Fibroblast of lung (primary cell): ENCODE measurements at places on chromosomes 3 and 15. TPM values are rescaled to one million over a fixed set of nuclear protein-coding genes. Genes with fewer than 3 reads are reported as not detected.

TMF1 gene
- polyA plus RNA-seq = 18.0 and 27.5 TPM in 2 replicates

GRCh38 chr3:170867143-170867937, 2.7 kb downstream of the RPL22L1 start:
- H3K4me3 ChIP-seq = no peak overlapping the region
- peaks cover 3% of the 10 kb centered on the region for H3K4me1 ChIP-seq
- no peak overlapping the region for H3K27ac ChIP-seq
- no peak for DNase-seq

DNA sequence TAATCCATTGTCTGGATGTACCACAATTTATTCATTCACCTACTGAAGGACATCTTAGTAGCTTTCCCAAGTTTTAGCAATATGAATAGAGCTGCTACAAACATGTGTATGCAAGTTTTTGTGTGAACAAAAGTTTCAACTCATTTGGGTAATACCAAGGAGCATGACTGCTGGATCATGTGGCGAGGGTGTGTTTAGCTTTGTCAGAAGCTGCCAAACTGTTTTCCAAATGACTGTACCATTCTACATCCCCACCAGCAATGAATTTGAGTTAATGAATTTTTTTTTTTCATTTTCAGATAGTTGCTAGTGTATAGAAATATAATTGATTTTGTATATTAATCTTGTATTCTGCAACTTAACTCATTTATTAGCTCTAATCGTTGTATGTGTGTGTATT, 20.0 kb upstream of the ELP6 start:
- H3K27ac ChIP-seq = no peak overlapping the region
- H3K4me1 ChIP-seq = no peaks in the 10 kb centered on the region
- no peaks in the 10 kb centered on the region for H3K36me3 ChIP-seq

TTLL13 gene
- polyA plus RNA-seq = 0.03 and 0.08 TPM in 2 replicates

DNA sequence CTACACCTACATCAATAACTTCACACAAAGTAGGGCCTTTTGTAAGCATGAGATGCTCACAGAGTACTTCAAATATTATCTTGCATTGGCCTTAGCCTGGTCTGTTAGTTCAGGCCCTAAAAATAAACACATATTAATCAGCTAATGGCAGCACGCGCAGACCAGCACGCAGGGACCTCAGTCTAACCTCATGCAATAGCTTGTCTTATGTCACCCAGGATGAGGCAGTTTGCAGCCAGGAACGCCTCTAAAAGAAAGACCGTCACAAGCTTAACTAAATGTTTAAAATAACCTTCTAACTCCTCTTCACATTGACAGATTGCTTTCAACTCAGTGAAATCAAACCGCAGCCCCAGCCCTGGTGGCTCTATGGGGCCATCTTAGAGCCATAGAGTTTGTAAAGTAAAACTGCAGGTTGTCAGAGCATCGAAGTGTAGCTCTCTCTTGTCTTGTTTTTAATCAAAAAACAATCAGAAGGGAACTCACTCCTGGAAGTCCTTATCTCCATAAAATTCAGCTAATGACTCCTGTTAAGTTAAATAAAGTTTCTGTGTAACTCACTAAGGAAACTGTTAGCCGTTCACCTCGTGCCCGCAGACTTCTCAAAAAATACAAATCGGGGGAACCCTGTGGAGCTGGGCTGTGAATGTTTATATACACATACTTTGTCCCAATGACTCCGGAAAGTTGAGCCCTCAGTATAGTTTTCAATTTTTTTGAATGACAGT, 212.6 kb downstream of the CDIN1 start:
- no peak for DNase-seq
- H3K4me3 ChIP-seq = no peak overlapping the region
- H3K27me3 ChIP-seq = no peaks in the 10 kb centered on the region
- H3K27ac ChIP-seq = no peak overlapping the region

COPS2 gene
- 84.9 and 98.1 TPM in 2 replicates for polyA plus RNA-seq

PLA2G4D gene
- not detected in 2 replicates for polyA plus RNA-seq

GRCh38 chr3:12484983-12485327, 675 bp downstream of the TSEN2 start:
- DNase-seq = no peak
- peak overlapping the region; percentile 93 for H3K4me3 ChIP-seq
- peaks cover 9% of the 10 kb centered on the region for H3K4me1 ChIP-seq
- peak overlapping the region; percentile 51 for H3K27ac ChIP-seq

GRCh38 chr15:82530006-82530405, 10.3 kb downstream of the RPS17 start:
- no peaks in the 10 kb centered on the region for H3K36me3 ChIP-seq
- no peaks in the 10 kb centered on the region for H3K27me3 ChIP-seq
- no peak overlapping the region for H3K4me3 ChIP-seq
- H3K4me1 ChIP-seq = no peaks in the 10 kb centered on the region
- no peak for DNase-seq

DNA sequence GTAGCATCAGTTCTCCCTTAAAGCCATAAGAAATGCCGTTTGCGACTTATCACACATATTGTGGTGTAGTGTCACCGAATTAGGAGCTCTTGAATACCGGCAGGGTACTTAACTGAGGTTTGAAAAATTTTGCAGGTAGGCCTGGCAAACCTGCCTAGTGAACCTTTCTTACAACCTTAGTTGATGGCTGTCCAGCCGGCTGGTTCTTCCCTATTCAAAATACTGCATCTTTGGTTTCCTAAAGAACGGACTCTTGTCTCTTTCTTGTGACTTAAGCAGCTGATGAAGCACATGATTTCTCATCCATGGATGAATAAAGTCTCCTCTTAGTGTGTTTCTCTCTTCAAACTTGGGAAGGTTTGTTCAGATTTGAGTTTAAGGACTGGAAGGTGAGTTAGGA, 1.5 kb downstream of the RAB7A start:
- H3K27ac ChIP-seq = peak overlapping the region; percentile 98
- no peak for DNase-seq
- peak overlapping the region; percentile 93 for H3K4me3 ChIP-seq

- H3K4me1 ChIP-seq = peaks cover 2% of the 10 kb centered on the region
- H3K36me3 ChIP-seq = no peaks in the 10 kb centered on the region
- H3K27me3 ChIP-seq = no peaks in the 10 kb centered on the region
- no peak for DNase-seq
- H3K27ac ChIP-seq = no peak overlapping the region
- no peak overlapping the region for H3K4me3 ChIP-seq
Observed at GRCh38 chr3:155745795-155746550, 1.1 kb upstream of the PLCH1 start.

NR2E3 gene
- 0.05 and 0.08 TPM in 2 replicates for polyA plus RNA-seq

- no peak overlapping the region for H3K27ac ChIP-seq
- no peaks in the 10 kb centered on the region for H3K36me3 ChIP-seq
- H3K4me3 ChIP-seq = no peak overlapping the region
- no peaks in the 10 kb centered on the region for H3K27me3 ChIP-seq
- DNase-seq = peak; percentile 55
Observed at GRCh38 chr15:42385206-42385979, 26.1 kb downstream of the CAPN3 start.

GRCh38 chr3:156109989-156110388, 10.4 kb upstream of the KCNAB1 start:
- H3K4me1 ChIP-seq = no peaks in the 10 kb centered on the region
- H3K36me3 ChIP-seq = no peaks in the 10 kb centered on the region
- no peak for DNase-seq
- H3K27me3 ChIP-seq = no peaks in the 10 kb centered on the region
- no peak overlapping the region for H3K27ac ChIP-seq

- peaks cover 2% of the 10 kb centered on the region for H3K4me1 ChIP-seq
- no peaks in the 10 kb centered on the region for H3K36me3 ChIP-seq
- no peak for DNase-seq
- H3K4me3 ChIP-seq = no peak overlapping the region
- H3K27ac ChIP-seq = no peak overlapping the region
- no peaks in the 10 kb centered on the region for H3K27me3 ChIP-seq
Observed at GRCh38 chr3:171797265-171797679, 13.0 kb downstream of the PLD1 start.

- no peak overlapping the region for H3K4me3 ChIP-seq
- DNase-seq = no peak
- H3K36me3 ChIP-seq = no peaks in the 10 kb centered on the region
- no peaks in the 10 kb centered on the region for H3K4me1 ChIP-seq
Observed at GRCh38 chr3:2526926-2527325, 428.3 kb downstream of the CNTN4 start.

GRCh38 chr3:52801839-52802238, 7.2 kb downstream of the ITIH3 start:
- H3K4me1 ChIP-seq = no peaks in the 10 kb centered on the region
- peak; percentile 31 for DNase-seq

CP gene
- 0.03 TPM in 1 of 2 replicates, not detected in the other for polyA plus RNA-seq

MST1R gene
- 0.52 and 1.2 TPM in 2 replicates for polyA plus RNA-seq

ERICH6 gene
- 0.10 TPM in 1 of 2 replicates, not detected in the other for polyA plus RNA-seq

GRCh38 chr3:32835961-32836360, 18.2 kb downstream of the TRIM71 start:
- no peak overlapping the region for H3K27ac ChIP-seq
- H3K36me3 ChIP-seq = no peaks in the 10 kb centered on the region
- no peaks in the 10 kb centered on the region for H3K4me1 ChIP-seq
- peaks cover 12% of the 10 kb centered on the region for H3K27me3 ChIP-seq
- DNase-seq = no peak

TRMT10C gene
- polyA plus RNA-seq = 20.6 and 22.2 TPM in 2 replicates

ZMYND10 gene
- 0.32 and 0.93 TPM in 2 replicates for polyA plus RNA-seq

DNA sequence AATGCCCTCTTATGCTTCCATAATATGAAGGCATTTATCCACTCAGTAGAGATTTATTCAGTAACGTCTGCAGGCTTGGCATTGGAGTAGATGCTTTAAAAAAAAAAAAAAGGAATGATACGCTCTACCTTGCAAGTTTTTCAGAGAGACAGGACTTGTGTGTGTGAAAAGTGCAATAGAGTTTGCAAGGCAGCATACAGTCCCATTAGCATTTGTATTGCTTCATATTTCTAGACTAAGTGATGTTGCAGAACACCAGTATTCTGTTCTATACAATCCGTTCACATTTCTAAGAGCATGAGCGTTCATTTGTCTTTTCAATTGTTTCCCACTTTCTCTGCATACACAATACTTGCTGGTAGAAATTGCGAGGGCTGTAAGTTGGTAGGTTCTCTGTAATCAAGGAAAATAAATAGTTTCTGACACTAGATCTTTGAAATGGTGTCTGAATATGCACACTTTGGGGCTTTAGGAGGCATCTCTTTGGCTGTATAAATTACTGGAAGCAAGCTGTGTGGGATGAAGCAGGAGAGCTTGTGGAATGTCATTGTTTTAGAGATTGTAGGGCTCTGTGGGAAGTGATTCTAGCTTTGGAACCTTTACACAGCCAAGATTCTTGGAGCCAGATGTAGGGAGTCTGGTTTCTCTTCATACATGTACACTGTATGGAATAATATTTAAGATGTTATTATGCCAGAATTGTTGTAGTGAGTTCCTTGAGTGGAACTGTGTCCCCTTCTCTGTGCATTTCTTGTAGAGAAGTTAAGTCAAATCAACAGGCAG, 262.7 kb downstream of the FEZF2 start:
- H3K4me1 ChIP-seq = peaks cover 5% of the 10 kb centered on the region
- H3K36me3 ChIP-seq = no peaks in the 10 kb centered on the region
- no peak overlapping the region for H3K27ac ChIP-seq
- H3K4me3 ChIP-seq = no peak overlapping the region

- no peak overlapping the region for H3K4me3 ChIP-seq
- no peaks in the 10 kb centered on the region for H3K27me3 ChIP-seq
- H3K4me1 ChIP-seq = no peaks in the 10 kb centered on the region
- no peak overlapping the region for H3K27ac ChIP-seq
Observed at GRCh38 chr3:90025019-90025418, 917.6 kb downstream of the EPHA3 start.

DNA sequence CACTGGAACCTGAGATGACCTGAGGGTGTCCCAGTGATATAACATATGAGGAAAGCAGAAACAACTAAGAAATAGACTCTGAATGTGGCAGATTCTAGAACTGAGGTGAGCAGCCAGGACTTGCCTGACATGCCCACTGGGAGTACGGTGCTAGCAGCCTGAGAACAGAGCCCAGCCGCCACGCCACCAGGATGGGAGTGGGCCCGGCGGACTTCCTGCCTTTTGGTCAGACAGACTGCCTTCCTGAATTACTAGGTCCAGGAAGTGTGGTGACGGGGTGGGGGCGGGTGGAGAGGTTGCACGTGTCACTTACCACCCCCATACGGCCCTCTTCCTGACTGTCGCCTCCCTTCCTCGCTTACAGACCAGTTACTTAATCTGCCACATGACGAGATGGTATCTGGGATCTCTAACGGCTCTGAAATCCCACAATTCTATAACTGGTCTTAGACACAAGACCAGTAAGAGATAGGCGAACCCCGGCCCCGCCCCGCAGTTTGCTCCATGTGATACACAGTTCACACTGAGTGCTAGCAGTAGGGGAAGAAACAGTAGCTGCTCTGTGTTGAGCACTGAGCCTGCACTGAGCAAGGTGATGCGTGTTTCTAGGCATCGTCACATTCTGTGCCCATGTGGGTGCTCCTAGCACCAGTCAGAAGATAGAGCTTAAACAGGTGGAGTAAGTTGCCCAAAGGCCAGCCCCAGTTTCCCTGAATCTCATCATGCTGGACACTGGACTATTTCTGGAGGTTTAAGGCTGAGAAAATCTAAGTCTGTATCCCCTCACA, 95.7 kb downstream of the CPN2 start:
- H3K4me1 ChIP-seq = peaks cover 2% of the 10 kb centered on the region
- no peak for DNase-seq
- no peaks in the 10 kb centered on the region for H3K36me3 ChIP-seq
- H3K27me3 ChIP-seq = peaks cover 9% of the 10 kb centered on the region
- no peak overlapping the region for H3K27ac ChIP-seq

DNA sequence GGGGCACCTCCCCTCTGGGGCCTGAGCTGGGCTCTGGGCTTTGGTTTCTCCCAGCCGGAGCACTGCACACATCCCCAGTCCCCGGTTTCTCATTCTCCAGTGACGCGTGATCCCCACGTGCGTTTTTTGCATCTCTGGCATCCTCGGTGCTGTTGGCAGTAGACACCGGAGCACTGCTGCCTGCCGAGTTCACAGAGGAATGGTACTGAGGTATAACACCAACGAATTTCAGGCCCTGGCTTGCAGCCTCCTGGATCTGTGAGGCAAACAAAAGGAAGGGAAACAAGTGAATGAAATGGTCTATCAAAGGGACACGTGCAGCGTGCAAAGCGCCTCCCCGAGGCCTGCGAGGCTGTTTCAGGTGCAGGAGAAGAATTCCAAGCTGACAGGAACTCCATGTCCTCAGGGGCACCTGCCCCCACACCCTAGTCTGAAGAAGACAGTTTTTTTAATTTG, 112.9 kb downstream of the OXNAD1 start:
- H3K4me1 ChIP-seq = no peaks in the 10 kb centered on the region
- H3K27ac ChIP-seq = no peak overlapping the region
- no peaks in the 10 kb centered on the region for H3K27me3 ChIP-seq
- H3K36me3 ChIP-seq = peaks cover 4% of the 10 kb centered on the region

- H3K4me1 ChIP-seq = no peaks in the 10 kb centered on the region
- no peak overlapping the region for H3K27ac ChIP-seq
- no peaks in the 10 kb centered on the region for H3K36me3 ChIP-seq
- no peaks in the 10 kb centered on the region for H3K27me3 ChIP-seq
- DNase-seq = no peak
- no peak overlapping the region for H3K4me3 ChIP-seq
Observed at GRCh38 chr3:152969557-152970300, 134.8 kb downstream of the P2RY1 start.

SFMBT1 gene
- 3.4 and 3.7 TPM in 2 replicates for polyA plus RNA-seq

NR1I2 gene
- polyA plus RNA-seq = 0.03 TPM in 1 of 2 replicates, not detected in the other

GRCh38 chr3:30680789-30681648, 74.6 kb downstream of the TGFBR2 start:
- peak; percentile 57 for DNase-seq
- peak overlapping the region; percentile 76 for H3K27ac ChIP-seq
- no peaks in the 10 kb centered on the region for H3K27me3 ChIP-seq
- peak overlapping the region; percentile 20 for H3K4me3 ChIP-seq
- peaks cover 9% of the 10 kb centered on the region for H3K36me3 ChIP-seq

GRCh38 chr15:82805994-82806406, at the start of gene FSD2:
FSD2 (minus strand) TSS chr15:82806069; CDS start chr15:82787390, 18,679 bp downstream.
- H3K27me3 ChIP-seq = peaks cover 12% of the 10 kb centered on the region
- H3K36me3 ChIP-seq = no peaks in the 10 kb centered on the region
- no peak for DNase-seq

FOXB1 gene
- not detected in 2 replicates for polyA plus RNA-seq

GPR149 gene
- not detected in 2 replicates for polyA plus RNA-seq

CAMK1 gene
- polyA plus RNA-seq = 27.7 and 37.0 TPM in 2 replicates

CHRM5 gene
- polyA plus RNA-seq = 0.01 and 0.03 TPM in 2 replicates
